ENCODE measurements at places on chromosomes 6 and 20.

- no peak for DNase-seq
These were observed 431.2 kb downstream of the GRIK2 start for GRCh38 chr6:101824551-101825345.

DNA sequence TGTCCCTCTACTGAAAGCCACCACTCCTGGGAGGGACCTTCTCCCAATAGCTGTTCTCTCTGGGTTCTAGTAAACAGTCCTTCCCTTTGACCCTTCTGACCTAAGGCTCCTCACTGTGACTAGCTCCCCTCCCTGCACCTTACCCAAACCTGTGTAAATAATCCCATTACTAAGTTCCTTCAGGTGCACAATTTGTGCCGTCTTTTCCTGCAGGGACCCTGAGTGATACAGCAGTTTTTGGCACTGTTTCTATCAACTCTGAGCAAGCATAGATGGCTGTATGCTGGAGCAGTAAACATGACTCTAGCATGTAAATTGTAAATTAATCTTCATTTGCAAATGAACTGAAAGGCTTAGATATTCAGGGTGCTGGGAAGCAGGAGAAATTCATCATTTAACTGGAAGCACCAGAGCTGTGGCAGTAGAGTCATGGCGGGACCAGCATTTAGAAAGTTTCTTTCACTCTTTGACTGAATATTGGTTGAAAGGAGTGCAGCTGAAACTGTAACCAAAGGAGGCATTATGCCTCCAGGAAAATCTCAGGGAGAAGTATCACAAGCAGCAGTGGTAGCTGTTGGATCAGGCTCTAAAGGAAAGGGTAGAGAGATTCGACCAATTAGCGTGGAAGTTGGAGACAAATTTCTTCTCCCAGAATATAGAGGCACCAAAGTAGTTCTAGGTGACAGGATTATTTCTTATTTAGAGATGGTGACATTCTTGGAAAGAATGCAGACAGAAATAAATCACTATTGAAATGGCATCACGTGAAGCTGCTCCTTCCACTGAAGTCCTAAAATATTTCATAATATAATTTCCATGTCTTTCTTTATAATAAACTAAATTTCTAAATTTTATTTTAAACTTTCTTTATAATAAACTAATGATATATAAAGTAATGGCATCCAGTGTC is 117.8 kb downstream of the TCP11 start:
- DNase-seq: no peak

DNA sequence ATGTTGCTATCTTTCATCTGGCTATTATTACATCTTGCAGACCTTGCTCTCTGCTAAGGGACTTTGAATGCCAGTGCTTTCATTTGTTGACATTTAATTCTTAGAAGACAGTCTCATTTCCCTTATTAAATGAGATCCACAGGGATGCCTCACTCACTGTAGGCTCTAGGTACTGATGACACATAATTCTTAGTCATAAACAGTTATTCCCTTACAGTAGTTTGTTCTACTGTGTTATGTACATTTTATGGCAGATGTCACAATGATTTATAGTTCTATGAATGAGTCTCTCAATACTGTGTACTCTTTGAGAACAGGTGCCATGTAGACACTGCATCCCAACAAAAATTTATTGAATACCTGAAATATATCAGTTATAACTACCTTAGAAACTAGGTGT is 70.3 kb downstream of the FAM83B start:
- DNase-seq: no peak

- no peak for DNase-seq
These were observed 191.7 kb downstream of the ESR1 start for GRCh38 chr6:151999194-151999593.

GRCh38 chr20:53042521-53042920 is 70.4 kb downstream of the TSHZ2 start:
- no peak for DNase-seq

All from left hindlimb (tissue), 1 donor.